NCI-H146 (cell line): ENCODE measurements at places on chromosomes 7 and 10.

- DNase-seq, result no peak
These were observed 1194.4 kb upstream of the SORCS1 start for GRCh38 chr10:108358912-108359311.

DNA sequence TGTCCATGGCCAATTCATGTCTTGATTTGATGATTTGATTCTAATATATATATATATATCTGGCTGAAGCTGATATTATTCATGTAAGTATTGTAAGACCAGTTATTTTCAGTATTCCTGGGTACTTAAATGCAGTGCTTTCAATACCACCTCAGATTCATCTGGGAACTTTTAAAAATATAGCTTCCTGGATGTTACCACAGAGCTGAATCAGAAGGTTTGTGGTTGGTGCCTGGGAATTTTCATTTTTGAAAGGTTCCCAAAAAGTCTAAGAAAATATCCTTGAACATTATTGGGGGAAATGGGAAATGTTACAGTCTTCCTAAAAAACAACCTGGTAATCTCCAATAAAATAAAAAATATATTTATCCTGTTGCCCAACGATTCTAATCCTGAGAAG is 10.7 kb upstream of the PPP3CB start:
- DNase-seq, result no peak

GRCh38 chr10:1117651-1118050 is 61.5 kb downstream of the WDR37 start:
- no peak for DNase-seq

DNA sequence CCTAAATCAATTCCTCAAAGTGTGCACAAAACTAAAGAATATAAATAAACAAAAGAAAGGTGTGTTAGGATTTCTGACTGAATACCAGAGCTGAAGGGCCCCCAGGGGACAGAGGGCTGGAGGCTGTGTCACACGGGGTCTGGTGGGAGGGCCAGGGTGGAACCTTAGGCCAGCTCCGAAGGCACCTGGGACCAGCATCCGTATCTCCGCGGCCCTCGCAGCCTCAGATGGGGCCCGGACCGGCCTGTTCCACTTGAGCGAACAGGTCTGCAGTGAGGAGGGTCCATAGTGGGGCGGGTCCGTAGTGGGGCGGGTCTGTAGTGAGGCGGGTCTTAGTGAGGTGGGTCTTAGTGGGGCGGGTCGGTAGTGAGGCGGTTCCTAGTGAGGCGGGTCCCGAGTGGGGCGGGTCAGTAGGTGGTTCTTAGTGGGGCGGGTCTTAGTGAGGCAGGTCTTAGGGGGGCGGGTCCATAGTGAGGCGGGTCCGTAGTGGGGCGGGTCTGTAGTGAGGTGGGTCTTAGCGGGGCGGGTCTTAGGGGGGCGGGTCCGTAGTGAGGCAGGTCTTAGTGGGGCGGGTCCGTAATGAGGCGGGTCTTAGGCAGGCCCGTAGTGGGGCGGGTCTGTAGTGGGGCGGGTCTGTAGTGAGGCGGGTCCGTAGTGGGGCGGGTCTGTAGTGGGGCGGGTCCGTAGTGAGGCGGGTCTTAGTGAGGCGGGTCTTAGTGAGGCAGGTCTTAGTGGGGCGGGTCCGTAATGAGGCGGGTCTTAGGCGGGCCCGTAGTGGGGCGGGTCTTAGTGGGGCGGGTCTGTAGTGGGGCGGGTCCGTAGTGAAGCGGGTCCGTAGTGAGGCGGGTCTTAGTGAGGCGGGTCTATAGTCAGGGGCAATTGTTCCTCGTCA is 15.1 kb downstream of the GPR146 start:
- no peak for DNase-seq

GRCh38 chr7:159038066-159038465 is 106.6 kb downstream of the VIPR2 start:
- no peak for DNase-seq

DNA sequence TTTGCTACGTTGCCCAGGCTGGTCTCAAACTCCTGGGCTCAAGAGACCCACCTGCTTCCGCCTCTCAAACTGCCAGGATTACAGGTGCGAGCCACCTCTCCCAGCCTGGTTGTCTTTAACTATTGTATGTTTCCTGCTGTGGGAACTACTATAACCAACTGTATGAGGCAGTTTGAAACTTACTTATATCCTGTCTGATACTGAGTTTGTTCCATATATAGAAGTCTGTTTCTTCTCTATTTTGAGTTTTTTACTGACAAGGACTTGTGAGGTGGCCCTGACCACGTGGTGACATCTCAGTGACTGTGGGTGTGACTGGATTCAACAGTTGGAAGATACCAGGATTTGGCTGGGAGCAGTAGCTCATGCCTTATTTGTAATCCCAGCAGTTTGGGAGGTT is 14.2 kb downstream of the FBH1 start:
- no peak for DNase-seq

GRCh38 chr7:120097020-120097419 is 176.0 kb upstream of the KCND2 start:
- DNase-seq, result no peak

- DNase-seq, result no peak
These were observed 8.7 kb upstream of the COBL start for GRCh38 chr7:51325261-51325676.

DNA sequence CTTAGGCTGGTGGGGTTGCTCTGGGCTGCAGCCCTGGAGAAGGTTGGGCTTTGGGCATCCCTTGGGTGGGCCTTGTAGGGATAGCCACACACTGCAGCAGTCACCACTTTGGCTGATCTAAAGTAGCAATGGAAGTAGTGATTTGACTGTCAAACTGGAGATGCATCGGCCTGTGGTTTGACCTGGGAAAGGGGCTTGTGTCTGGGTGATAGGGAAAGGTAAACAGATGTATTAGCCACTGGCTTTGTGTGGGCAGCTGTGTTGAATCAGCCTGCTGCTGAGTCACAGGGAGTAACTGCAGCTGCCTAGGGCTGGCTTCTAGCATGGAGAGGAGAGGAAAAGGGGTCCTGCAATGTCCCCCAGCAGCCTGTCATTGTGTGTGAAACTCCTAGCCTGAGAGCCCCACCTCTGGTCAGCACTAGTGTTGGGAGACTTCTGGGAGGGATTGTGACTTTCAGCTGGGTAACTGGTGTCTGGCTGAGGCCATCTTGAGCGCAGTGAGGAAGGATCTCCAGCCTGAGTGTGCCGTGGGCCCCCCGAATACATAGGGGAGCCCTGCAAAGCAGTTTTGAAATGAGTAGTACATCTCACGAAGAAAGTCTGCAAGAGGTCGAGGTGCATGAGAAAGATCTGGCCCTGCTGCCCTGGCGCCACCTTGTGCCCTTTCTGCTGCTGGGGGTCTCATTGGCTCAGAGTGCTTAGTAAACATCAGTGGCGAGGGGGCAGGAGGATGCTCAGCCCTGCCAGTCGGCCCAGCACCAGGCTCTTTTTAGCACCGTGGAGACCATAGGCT is 117.3 kb downstream of the FANK1 start:
- DNase-seq, result peak; percentile 88

GRCh38 chr7:134046594-134047128 is 80.5 kb upstream of the LRGUK start:
- DNase-seq, result no peak

GRCh38 chr7:132205509-132205908 is 370.8 kb downstream of the PLXNA4 start:
- no peak for DNase-seq
